Ureter (tissue), 1 donor: ENCODE measurements at places on chromosomes 2 and 18.

GRCh38 chr2:241858206-241859016 is at the start of gene PDCD1:
TSS of gene PDCD1 (minus strand) at chr2:241858894. CDS start at chr2:241858838, 56 bp downstream.
- DNase-seq = no peak

- no peak for DNase-seq
Observed at GRCh38 chr2:240355962-240356361, 79.5 kb upstream of the GPC1 start.

GRCh38 chr2:7377916-7378569 is 460.8 kb downstream of the RNF144A start:
- DNase-seq = no peak

GRCh38 chr2:187956906-187957534 is 334.7 kb upstream of the GULP1 start:
- no peak for DNase-seq

- no peak for DNase-seq
Observed at GRCh38 chr2:231932711-231932970, 6.4 kb upstream of the NPPC start.

DNA sequence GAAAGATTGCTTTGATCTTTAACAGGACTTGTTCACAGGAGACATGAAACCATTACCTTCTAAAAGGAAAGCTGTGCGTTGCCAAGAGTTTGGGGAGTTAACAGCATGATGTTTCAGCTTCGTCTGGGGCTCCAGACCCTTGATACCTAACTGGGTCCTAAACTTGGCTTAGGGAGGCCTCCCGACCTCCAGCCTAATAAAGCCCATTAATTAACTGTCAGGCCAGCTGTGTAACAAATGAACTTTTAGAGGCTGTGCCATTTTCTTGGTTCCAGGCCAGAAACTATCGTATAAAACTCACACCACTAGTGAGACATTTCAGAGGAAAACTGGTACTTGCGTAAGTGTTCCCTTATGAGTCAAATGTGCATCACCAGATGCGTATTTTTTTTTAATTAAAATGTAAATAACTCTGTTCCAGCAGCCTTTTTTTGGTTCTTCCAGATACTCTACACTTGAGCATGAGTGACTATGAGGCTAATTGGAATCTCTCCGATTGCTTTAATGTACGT is 236.5 kb downstream of the BCL2 start:
- no peak for DNase-seq

GRCh38 chr2:232315049-232315922 is 63.3 kb upstream of the ALPP start:
- peak; percentile 73 for DNase-seq

DNA sequence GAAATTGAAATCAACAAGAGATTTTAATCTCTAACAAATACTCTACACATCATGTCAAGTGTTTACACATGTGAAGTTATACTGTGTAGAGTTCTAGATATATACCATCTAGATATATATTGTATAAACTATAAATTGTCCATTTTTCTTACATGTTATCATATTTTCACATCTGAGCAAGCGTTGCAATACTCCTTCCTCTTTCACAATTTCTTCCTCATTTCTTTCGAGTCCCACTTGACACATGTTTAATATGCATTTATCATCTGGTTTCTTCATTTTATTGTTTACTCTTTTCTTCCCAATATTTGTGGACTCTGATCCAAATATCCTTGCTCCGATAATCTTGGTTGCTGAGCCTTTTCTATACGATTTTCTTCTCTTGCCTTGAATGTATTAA is 50.2 kb downstream of the UNC80 start:
- DNase-seq = no peak

DNA sequence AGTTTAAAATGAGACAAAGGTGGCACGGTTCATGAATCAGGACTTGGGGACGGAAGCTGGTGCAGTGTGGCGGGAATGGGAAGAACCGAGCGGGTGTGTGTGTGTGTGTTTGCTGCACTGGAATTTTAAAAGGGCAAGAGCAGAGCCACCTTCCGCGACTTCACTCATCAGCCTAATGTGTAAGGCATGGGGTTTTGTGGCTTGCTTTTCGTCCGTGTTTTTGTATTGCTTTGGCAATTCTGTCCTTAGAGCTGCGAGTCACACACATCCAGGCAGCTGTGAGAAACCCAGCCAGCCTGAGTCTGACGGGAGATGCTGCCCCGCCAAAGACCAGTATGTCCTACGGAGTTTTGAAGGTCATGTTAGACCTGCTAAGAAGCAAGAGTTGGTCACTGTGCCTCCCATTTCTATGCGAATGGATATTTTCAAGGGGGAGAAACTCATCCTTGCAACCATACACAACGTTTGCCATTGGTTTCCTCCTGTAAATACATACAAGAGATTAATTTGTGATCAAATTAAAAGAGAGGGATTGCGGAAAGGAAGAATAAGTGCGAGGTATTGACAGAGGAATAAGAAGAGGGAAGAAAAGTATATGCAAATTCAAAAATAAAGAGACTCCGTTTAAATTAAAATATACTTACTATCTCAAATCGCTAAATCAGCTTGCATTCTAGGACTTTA is 665 bp upstream of the CACNB4 start:
- DNase-seq = no peak
